Activated CD4-positive, alpha-beta T cell treated with anti-CD3 and anti-CD28 coated beads, Interleukin-10, Interleukin-2, amounts not matched to agents 100 ng/mL and 50 ng/mL, durations not matched to agents 16 hours and 8 hours (primary cell): ENCODE measurements at places on chromosomes 7 and 10.
A peak's percentile ranks its signal among the peaks of the same experiment; 100 is the strongest.

GRCh38 chr7:64628192-64628591 is 37.7 kb upstream of the ZNF107 start:
- no peak for DNase-seq

DNA sequence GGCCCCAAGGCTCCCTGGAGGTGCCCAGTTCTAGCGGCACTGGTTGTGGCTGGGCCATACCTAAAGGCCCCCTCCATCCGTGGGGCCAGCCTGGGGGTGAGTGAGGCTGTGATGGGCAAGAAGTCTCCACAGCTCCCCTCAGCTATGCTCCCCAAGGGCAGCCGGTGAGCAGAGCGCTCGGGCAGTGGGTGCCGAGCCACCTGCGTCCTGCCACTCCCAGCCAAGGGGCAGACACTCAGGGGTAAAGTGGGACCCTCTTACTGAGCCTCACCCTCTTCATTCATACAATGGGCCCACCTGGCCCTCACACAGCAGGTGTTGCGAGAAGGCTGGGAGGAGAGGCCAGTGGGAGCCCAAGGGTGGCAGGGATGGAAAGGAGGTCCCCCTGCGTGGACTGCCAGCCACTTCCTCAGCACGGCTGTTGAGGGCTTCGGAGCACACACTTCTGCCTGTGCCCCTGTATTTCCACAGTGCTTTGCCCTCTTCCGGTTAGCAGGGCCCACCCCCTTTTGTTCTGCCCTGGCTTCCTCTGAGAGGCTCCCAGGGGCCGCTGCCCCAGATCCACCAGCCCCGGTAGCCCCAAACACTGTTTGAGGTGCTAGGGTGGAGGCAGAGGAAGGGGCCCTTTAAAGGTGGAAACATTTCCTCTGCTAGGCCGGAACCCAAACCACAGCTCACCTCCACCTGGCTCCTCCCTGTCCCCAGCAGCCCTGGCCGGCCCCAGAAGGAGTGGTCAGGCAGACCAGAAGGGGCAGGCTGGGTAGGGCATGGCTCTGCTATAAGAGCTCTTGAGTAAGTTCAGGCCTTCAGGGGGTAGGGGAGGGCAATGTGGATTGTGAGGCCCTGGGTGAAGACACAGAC is 16.4 kb upstream of the C10orf105 start:
- DNase-seq = peak; percentile 64

DNA sequence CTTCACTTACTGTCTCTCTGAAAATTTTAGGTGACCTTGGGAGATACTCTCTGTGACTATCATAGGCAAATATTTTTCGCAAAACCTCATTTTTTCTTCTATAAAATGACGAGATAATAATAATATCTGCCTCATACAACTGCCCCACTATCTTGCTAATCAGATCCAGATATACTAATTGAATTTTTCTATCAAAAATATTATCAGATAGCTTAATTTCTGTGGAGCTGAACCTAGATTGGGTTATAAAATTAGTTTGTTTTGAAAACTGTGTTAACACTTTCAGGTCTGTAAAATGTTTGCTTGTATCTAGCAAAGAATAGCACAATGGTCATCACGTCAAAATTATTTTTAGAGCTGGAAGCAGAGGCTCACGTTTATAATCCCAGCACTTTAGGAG is 486.7 kb upstream of the LRRN3 start:
- no peak for DNase-seq

- DNase-seq = no peak
These were observed at the start of gene HOXA2 for GRCh38 chr7:27102581-27103442. HOXA2 (minus strand) TSS chr7:27102683; CDS start chr7:27102500, 183 bp downstream.

DNA sequence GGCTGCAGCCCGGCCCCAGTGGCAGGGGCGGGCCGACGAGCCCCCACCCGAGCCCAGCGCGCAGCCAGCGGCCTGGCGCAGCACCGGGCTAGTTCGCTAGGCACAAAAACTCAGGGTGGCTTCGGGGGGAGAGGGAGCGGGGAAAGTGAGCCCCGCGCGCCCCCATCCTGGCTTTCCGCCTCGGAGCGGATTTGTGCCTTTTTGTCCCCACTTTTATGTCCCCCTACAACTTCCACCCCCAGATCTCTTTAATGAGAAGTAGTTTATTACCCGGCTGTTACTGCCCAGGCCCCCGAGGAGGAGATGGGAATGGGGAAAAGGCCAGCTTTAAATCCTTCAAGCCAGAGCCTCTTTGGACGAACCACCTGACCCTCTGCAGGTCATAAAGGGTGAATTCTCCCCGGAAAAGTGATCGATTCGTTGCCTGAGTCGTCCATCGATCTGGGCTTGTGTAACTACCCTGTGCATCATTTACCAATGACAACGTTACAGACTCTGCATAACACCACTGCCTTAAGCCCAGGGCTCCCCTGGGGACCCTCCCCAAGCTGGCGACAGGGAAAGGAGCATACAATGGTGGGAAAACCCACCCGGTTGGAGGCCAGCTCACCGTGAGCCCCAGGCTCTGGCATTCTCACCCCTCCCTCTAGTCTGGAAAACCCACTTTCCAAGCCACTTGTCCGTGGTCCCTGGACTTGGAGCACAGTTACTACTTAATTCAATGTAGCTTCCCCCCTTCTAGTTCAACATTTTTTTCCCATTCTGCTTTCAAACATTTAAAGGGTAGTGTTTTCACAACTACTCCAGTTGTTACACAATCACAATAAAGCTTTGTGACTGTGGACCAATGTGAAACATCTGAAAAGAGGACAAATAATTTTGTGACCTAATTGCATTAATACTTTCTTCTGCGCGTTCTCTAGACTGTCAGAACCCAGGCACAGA is 748 bp upstream of the SH3PXD2A start:
- DNase-seq = no peak

DNA sequence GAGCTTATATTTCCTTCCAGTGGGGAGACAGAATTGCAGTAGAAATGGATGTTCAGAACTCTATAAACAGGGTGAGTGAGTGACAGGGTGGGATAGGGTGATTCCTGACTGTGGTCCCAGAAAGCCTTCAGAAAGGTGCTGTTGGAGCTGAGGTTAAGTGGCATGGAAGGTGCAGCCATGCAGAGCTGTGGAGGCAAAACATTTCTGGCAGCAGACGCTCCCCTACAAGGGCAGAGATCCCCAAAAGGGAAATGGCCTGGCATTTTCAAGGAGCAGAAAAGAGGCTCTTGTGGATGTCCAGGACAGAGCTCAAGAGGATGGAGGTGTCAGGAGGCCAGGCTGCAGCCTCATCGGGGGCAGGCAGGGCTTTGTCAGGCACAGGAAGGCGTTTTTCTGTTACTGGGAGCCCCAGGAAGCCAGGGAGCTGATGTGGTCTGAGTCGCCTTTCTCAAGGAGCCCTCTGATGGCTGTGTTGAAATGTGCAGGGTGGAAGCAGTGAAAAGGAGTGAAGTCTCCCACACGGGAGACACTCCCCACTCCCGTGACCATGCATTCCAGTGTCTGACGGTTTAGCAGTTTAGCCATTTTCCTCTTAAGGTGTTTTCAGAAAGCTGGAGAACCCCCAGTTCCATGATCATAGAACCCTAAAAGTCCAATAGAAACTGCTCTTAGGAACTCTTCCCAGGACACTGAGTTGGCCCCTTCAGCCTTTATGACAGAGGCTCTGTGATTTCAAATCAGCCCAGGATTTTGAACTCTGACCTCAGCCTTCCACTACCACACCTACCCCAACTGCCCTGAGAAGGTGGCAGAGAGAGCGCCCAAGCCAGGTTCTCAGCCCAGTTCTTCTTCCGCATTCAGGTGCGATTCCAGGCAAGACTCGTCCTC is 96.2 kb downstream of the C10orf105 start:
- DNase-seq = peak; percentile 9

DNA sequence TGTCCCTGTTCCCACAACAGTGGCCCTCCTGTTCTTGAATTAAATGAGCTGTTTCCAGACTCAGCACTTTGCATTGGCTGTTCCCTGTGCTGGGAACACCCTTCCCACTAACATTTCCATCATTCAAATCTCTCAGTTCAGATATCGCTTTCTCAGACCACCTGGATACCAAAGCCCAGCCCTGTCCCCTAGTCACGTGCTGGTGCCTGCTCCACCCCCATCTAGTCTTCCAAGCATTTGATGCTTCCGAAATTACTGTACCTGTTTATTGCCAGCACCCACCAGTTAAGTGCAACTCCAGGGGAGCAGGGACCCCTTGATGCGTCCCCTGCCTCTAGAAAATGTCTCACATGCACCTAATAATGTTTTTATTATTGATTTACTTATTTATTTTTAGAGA is 3.0 kb upstream of the SLC29A4 start:
- no peak for DNase-seq

GRCh38 chr10:103835096-103836050 is 20.0 kb downstream of the SH3PXD2A start:
- no peak for DNase-seq

- DNase-seq = no peak
These were observed 74.1 kb downstream of the CRPPA start for GRCh38 chr7:16347066-16347826.

GRCh38 chr7:47518827-47519226 is 63.1 kb downstream of the TNS3 start:
- DNase-seq = no peak

DNA sequence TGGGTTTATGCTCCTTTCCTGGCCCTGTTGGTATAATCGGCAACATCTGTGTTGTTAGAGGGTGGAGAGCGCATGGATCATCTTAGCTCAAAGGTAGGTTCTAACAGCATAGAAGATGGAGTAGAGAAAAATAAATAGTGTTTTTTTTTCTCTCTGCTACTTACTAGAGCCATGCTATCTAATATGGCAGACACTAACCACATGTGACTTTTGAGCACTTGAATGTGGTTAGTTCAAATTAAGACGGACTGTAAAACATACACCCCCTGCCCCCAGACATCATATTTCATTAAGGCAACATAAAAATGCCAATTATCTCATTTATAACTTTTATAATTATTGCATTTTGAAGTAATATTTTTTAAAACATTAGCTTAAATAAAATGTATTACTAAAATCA is 525.1 kb downstream of the KIF20B start:
- DNase-seq = no peak

GRCh38 chr10:70115948-70116682 is 16.5 kb downstream of the AIFM2 start:
- peak; percentile 62 for DNase-seq

GRCh38 chr10:84375011-84375410 is 46.6 kb downstream of the CCSER2 start:
- DNase-seq = peak; percentile 66

GRCh38 chr7:33854801-33855350 is 50.5 kb upstream of the BMPER start:
- DNase-seq = no peak

GRCh38 chr7:133562621-133563020 is 309.7 kb downstream of the EXOC4 start:
- no peak for DNase-seq

DNA sequence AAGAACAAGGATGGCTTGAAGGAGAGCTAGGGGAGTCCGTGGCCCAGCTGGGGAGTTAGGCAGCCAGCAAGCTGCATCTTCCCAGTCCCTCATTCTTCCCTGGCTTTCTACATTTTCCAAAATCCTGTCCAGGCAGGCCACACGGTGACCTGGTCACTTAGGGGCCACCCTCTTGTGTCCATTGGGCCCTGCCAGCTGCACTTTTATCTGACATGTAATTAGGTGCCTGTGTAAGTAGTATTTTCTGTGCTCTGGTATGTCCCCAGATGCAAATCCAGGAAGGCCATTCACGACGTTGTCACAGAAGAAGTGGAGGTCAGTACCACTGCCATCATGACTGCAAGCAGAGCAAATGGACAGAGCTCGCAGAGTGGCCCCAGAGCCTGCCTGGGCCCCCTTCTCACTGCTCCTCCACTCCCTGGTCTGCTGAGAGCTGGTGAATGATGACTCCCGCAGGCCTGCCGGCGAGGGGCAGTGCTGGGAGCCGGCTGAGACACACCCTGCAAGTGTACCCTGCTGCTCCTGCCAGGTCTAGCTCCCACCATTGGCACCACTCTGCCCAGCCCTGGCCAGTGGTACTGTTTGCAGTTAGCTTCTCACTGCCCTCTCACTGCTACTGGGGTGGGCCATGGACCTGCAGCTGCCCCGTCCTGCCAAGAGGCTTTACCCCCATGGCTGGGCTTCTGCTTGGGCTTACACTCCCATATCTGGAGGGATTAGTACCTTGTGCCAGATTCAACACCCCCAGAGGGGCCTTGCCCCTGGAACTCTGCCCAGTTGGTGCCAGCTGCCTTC is 98.2 kb downstream of the GLRX3 start:
- DNase-seq = no peak

GRCh38 chr7:139047970-139048369 is 12.1 kb upstream of the ZC3HAV1L start:
- peak; percentile 86 for DNase-seq

- DNase-seq = no peak
These were observed 29.6 kb downstream of the CASP7 start for GRCh38 chr10:113709221-113709838.

DNA sequence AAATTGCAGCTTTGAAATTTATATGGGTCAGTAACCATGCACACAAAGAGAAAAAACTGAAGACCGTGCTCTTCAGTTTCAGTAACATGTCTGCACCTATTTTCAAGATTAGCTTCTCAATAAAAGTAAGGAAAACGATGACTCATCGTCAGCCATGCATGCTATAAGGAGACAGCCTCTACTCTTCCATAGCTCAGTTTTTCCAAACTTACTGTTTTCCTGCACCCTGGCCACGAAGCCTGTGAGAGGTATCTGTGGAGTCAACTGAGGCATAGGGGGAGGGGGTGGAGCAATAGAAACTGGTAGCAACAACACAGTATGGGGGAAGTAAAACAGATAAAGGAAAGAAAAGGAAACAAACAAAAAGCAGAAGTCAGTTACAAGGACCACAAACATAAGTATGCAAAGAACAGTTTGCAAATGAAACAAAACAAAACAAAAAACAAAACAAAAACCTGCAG is 58.0 kb downstream of the PDSS1 start:
- DNase-seq = no peak

- DNase-seq = peak; percentile 10
These were observed 34.7 kb downstream of the SPDYE6 start for GRCh38 chr7:102321351-102322201.

- no peak for DNase-seq
These were observed 372.5 kb upstream of the MKI67 start for GRCh38 chr10:128498746-128499145.

GRCh38 chr7:128247108-128247507 is 6.0 kb downstream of the LEP start:
- DNase-seq = no peak

DNA sequence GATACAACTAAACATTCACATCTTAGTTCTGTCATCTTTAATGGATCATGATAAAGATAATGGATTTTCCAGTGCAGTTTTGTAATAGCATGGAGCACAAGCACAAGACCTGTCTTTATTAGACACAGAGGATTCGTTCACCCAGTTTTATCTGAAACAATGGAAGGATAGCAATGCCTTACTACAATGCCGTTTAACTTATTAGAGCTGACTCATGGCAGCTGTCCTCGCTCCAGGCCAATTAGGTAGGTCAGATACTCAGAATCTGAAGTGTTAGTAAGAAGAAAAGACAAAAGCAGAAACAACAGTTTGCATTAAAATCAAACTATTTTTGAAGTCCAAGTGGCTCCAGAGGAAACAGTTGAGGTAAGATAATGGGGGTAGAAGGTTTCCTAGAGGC is 12.8 kb downstream of the OR13A1 start:
- DNase-seq = no peak
